ENCODE measurements at places on chromosomes 6 and 20. TPM values are rescaled to one million over a fixed set of nuclear protein-coding genes. Genes with fewer than 3 reads are reported as not detected.

The DEFB118 gene
- total RNA-seq = not detected

DNA sequence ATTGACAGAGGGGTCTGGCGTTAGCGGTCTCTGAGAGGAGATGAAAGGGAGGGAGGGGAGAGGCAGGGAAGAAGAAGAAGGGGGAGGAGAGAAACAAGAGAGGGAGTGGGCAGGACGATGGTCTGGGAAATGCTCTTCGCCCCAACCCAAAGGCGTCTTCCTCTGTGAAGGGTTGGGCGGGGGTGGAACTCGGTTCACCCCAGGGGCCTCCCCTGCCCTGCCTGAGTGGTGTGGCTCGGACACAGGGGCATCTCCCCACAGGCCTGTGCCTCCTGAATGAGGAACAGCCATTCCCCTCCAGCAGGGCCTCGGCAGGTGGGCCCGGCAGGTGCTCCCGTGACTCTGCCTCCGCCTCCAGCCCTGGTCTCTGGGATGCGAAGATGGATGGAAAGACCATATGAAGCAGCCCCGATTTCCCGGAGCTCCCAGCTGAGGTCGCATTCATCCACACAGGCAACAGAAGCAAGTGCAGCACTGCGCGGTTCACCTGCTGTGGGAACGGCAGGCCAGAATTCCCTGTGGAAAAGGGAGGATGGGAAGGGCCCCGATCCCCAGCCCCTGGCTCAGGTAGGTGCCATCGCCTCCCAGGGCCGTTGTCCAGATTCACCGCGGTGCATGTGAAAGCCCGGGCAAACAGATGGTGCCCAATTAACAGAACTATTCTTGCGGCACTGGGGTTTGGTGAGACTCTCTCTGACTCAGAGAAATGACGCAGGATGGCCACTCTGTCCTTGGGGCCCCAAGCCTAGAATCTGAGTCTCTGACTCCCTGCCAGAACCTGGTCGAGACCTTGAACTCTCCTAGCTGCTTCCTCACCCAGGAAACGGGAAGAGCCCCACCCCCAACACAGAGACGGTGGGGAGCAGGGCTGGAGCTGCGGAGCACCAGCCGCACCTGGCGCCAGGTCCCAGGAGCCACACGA is 29.4 kb upstream of the RPS6KA2 start:
- DNase-seq = no peak

- DNase-seq = no peak
Measured at GRCh38 chr6:63507096-63507495, 65.2 kb upstream of the LOC128125822 start.

DNA sequence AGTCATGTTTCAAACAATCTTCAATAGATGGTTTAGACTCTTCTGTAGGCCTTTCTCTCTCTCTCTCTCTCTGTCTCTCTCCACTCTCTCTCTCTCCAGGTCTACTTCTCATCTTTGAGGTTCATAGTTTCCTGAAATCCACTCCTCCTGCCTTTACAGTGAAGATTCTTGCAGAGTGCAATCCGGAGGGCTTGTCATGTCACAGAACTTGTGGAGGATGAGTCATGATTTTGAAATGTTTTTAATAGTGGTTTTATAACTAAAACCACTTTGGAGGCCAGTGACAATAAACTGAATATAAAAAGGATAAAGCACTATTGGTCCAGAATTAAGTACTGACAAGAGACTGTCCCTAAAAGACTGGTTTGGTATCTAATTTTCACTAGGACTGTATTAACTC is 156.3 kb downstream of the KIF6 start:
- DNase-seq = no peak

DNA sequence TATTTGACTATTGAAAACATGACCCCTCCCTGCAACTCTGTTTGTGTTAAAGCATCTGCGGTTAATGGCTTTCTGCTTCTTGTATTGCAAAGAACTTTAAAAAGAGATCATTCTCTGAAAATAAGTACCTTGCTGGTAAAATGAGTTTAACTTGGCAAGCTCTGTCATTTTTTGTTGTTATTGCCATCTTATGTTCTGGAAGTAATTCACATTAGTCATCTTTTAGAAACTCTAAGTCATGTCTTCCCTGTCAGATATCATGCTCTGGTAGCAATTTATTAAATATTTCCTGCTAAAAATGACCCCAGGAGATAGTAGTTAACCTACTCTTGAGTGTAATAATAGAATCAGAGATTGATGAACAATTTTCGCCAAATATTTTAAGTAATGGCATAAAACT is 890.6 kb downstream of the KIF16B start:
- no peak for DNase-seq

DNA sequence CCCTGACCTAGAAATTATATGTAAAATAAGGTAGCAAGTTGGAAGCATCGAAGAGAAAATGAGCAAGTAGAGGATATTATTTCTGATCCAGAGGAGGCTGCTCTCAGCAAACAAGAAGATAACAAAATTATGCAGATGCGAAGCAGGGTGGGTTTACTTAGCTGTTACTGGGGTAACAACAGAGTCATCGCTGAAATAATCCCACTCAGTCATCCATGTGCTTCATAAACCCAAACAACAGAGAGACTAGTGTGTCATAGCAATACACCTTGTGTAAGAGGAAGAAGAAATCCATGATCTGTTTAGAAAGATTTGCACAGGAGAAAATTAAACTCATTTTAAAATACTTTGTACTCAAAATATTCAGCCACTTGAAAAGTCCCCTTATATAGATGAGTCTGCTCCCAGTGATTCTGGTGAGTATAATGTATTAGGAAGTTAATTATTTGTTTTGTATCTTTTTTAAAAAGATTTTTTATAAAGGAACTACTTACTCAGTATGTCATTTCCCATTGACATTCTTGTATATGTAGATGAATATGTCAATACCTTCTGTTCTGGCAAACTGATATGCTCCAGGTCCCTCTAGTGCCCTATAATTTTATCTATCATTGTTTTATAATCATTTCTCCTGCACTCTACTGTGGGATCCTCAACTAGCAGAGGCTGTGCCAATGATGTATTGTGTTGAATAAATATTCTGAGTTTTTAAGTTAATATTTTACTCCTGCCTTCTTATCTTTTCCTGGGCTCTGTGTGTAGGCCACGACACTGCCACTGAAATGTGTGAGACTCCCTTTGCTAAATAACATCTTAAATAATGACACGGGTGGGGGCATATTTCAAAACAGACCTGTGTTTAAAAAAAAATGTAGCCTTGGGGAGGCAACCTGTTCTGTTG is 8.6 kb upstream of the HIVEP2 start:
- no peak for DNase-seq

GRCh38 chr6:152423216-152424103 is 213.7 kb downstream of the SYNE1 start:
- DNase-seq = no peak

- no peak for DNase-seq
Measured at GRCh38 chr6:163438940-163439335, 24.4 kb downstream of the QKI start.

The STAU1 gene
- total RNA-seq = 47.9 TPM

The FRMD1 gene
- total RNA-seq = not detected

The DNAJC5 gene
- 99.7 TPM for total RNA-seq

GRCh38 chr6:110643175-110643574 is 166.8 kb upstream of the SLC22A16 start:
- no peak for DNase-seq

Data from occipital lobe (tissue), 3 donors.